Stimulated activated CD8-positive, alpha-beta memory T cell treated with anti-CD3 and anti-CD28 coated beads, Interleukin-15, amount 100 ng/mL, for 48 hours (primary cell): ENCODE measurements at places on chromosomes 5 and 9.

- no peak for DNase-seq
Measured at GRCh38 chr5:139368613-139369012, 14.5 kb downstream of the SLC23A1 start.

DNA sequence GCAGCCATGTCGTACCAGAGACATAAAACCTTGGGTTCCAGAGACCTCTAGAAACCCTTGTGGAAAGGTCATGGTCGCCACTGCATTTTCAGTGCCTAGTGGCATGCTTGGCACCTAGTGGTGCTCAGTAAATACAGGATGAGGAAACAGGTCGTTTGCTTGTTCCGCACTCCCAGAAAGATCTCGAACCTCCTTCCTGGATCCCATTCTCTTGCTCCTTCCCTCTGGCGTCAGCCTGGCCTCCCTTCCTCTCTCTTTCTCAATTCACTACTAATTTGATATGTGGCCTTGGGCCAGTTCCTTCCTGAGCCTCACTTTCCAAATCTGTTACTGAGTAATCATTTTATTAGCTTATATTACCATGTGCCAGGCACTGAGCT lies 4.4 kb downstream of the NDST1 start:
- DNase-seq, result no peak

DNA sequence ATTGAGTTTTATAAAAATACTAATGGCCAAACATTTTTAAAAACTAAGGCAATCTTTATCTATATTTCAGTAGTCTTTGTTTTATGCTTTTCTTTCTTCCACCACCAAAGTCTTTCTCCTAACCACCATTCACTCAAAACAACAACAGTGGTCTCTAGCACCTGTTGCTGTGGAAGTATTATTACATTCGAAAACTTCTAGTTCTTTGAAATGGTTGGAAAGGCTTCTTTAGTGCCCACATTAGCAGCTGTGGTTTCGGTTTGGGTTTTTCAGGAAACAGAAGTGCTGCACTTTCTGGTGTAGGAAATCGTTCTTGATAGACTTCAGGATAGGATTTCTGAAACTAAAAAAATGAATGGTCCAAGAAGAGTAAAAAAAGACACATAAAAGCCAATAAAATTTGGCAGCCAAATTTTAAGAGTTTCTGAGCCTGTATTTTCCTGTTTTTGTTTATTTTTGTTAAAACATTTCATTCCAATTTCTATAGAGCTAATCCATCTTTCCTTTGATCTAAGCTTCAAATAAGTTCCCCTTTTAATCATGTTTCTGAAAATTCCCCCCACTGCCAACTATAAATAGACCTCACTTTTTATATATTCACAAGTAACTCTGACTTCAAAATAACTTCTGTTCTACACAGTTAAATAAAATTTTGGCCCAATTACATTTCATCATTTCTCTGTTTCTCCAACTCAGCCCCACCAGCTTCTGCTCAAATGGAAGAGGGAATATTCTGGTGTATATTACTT lies 102.2 kb downstream of the DEPDC1B start:
- DNase-seq, result no peak

DNA sequence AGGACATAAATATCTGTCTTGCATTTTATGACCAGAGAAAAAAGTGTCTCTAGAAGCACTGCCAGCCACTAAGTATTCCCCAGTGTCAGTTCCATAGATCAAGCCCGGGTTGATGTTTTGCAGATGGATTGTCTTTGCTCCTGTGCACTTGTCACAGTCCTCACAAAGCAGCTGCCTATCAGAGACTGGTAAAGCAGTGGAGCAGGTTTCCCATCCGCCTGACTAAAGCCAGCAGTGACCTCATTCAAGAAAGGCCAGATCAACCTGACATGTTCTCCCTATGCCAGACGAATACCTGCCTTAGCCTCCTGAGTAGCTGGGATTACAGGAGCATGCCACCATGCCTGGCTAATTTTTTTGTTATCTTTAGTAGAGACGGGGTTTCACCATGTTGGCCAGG lies 26.8 kb upstream of the GARNL3 start:
- no peak for DNase-seq

DNA sequence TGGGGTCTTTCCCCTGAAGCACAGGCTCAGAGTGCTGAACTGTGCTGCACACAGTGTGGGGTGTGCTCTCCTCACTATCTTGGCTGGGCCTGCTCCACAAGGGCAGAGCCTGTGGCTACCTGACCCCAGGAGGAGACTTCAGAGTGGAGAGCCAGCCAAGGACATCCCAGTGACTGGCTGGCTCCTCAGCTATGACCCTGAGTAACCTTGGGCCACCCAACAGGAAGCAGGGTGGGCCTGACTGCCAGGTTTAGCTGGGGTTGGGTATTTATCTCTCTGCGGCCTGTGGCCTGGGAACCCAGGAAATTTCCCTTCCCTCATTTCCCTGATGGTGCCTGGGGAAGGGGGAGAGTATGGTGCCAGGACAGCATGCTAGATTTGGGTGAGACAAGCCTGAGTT lies 2.1 kb upstream of the EEIG1 start:
- no peak for DNase-seq

- no peak for DNase-seq
Measured at GRCh38 chr9:90259311-90260246, 383.0 kb downstream of the DIRAS2 start.
